Activated CD8-positive, alpha-beta memory T cell treated with anti-CD3 and anti-CD28 coated beads for 48 hours (primary cell): ENCODE measurements at places on chromosomes 6 and 20.

DNA sequence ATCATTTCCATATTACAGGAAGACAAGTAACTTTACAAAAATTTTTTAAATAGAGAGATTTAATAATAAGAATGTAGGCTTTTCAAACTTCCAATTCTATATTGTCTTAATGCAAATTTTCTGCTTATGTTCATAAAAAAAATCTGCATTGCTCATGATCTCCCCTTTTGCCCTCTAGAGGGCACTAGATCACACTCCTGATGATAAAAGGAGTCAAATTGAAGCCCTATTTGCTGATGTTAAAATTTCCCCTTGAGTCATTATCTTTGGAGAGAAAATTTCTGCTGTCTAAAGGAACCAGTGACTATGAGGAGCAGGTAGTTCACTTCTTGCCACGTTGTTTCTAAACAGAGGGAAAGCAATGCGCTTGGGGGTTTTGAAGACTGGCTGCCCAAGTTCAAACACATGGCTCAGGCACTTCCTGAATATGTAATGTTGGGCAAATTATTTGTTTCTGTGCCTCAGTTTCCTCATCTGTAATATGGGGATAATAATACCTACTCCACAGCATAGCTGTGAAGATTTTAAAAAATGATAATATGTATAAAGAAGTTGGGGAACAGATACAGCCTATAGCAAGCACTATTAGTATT, 874.2 kb downstream of the TFAP2A start:
- no peak for DNase-seq

DNA sequence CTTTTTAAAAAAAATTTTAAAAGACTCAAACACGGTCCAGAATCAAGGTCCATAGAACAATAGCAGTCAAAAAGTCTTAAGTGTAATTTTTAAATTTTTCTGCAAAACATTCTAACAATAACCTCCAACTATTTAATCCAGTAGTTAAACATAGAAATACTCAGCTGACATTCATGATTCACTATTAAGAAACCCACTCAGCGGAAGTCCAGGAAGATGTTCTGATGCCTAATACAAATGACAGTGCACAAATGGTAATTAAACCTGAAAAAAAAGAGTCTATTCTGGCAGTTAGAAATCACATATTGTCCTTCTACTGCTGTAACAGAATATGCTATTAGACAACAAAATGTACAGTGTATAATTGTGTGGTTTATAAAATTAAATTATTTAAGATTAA, 128.2 kb upstream of the BMP5 start:
- no peak for DNase-seq

GRCh38 chr6:15457121-15457650, 205.6 kb downstream of the DTNBP1 start:
- no peak for DNase-seq

DNA sequence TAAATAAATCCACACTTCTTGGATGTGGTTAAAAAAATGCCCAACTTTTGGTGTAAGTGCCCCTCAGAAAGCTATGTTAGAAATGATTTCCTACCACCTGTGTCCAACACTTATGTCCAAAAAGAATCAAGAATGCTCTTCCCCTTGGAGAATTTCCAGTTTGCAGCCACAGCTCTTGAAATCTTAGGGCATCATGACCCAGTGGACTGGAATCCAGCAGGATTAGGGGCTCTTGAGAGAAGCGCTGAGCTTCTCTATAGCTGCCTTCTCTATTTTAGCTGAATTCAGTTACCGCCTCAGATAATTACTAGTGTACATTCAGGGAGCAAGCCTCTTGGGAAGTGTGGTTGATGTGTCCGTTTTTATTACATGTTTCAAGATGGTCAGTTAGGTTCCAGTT, 2.5 kb downstream of the PHACTR1 start:
- no peak for DNase-seq

DNA sequence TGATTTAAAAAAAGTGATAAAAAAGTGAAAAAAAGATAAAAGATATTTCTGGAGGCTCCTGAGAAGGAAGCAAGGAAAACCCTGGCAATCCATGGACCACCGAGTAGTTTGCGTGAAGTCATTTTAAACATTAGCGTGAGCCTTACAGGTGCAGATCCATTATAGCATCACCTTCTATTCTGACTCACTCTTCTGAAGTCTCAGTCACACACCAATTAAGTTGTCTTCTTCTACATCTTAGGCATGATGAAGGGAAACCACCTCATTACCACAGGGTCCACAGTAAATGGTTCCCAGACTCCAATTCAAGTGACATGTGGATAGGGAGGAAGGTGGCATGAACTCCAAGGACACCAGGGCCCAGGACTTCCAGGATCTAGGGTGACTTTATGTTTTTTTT, 99.1 kb downstream of the GJA10 start:
- DNase-seq = no peak

- DNase-seq = no peak
Observed at GRCh38 chr6:129586815-129587214, 123.2 kb downstream of the ARHGAP18 start.

DNA sequence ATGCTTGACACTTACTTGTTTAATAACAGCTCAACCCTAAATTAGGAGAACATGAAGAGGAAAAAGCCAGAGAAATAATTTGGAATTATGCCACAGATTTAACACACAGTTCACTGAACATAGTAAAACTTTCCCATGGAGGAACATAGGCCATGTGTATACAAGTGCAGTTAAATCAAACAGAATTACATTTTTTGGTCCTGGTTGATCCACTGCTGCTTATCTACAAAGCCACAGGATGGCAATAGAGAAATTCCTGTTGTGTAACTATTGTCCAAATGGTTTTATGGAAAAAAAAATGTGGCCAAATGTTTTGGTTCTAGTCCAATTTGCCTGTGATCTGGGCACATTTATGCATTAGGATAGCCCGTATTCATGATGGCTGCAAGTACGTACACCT, 136.8 kb downstream of the ALDH8A1 start:
- no peak for DNase-seq

DNA sequence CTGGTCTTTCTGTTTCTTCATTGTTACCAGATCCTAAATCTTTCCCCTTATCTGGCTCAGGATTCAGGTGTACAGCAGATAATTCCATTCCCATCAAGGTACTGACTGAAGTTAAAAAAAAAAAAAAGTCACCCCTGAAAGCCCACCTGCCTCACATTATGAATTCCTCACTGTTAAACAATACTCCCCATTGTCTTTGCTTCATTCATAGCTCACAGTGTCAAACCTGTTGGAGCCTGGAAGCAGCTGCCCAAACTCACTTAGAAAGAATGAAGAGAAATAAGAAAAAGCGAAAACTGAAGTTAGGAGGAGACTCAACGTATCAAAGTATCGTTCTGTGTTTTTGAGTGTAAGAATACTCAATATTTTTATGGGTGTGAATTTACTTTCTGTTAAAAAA, 1.8 kb upstream of the DCBLD1 start:
- DNase-seq = no peak

- no peak for DNase-seq
Observed at GRCh38 chr20:4102381-4102780, 87.0 kb upstream of the RNF24 start.

DNA sequence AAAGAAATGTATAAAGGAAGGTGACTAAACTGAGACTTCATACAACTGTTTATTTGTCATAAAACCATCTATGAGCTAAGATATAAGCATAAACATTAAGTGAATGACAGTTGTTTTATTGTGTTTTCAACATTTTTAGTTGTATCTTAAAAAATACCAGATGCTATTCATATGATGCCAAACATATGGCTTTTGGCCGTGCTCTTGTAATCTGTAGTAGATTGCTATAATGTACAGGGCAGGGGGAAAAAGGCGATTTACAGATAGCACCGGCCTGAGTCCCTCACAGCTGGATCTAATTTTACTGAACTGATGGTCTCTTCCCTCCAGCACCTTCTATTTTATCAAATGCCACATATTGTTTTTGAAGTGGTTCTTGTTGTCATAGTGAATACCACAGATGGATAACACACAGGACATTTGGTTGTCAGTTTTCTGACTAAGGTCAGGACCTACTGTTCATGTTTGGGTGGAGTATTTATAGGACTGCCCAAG, 48.2 kb downstream of the CENPW start:
- DNase-seq = no peak

DNA sequence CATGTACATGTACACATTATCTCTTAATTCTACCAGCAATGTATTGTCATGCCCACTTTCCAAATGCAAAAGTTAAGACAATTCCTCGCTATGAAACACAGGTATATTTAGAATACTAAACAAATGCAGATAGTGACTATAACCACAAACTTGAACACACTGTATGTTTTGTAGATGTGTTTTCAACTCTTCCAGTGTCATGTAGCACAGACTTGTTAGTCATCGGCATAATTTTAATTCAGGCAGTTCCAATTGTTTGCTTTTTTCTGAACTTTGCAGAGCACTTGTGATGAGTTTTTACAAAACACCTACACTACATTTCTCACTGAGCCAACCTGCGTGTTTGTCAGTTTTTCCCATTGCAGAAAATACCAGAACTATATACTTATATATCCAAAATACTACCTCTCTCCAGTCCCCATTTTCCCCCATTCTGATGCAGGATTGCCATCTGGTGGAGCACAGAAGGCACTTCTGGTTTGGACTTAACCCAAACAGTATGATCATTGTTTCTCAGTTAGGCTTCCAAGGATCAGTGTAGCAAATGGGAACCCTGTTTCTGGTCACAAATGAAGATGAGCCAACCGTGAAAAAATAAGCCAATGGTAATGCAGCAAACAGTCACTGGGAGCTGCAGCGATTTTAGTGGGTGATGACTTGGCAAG, 143.4 kb downstream of the ADGRB3 start:
- no peak for DNase-seq

DNA sequence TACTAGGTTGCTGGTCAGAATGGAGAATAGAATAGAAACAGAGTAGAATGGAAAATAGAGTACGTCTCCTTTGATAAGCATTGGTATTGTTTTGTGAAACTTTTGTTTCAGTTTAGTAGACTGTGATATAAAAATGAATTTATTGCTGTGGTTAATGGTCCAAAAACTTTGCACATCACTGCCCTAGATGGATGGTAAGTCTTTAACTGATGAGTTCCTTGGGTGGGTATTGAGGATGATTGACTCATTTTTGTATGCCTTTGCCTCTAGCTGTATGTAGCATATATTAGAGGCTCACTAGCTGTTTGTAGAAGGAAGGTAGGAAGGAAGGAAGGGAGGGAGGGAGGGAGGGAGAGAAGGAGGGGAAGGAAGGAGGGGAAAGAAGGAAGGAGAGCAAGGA, 48.3 kb downstream of the ZDHHC14 start:
- DNase-seq = no peak
